ENCODE measurements at places on chromosomes 16 and 17.
A peak's percentile ranks its signal among the peaks of the same experiment; 100 is the strongest.

DNA sequence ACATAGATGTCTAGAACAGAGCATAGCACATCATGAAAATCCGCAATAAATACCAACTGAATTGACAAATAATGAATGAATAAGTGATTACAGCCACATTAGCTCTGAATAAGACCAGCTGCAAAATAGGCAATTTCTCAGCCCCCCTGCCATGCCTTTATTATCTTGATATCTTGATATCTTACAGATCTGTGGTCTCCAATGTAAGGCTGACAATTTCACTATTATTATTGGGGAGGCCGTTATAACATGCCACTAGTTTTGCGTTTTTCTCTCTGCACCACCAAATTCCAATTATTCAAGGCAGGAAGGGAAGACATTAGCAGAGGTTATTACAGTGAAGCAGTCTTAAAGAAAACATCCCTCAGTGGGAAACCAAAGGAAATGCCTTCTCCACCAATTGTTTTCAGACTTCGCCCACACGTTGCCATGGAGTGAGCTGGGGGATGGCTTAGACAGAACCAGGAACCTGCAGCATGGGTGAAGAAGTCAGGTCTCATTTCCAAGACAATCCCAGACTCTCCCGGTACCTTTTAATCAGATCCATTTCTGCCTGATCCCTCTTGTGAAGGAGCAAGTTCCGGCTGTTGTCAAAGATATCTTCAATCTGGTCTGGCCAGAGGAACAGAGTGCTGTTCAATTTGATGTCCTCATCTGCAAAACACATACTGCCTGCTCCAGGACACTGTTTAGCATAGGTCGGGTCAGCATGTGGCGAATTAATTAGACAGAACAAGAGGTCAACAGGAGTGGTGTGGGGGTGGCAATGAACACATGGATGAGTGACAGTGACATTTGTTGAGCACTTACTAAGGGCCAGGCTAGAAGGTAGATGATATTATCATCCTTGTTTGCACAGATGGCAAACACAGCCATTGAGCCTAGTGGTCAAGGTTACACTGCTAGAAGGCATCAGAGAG is 46.4 kb downstream of the DNAH3 start:
- no peak for DNase-seq

GRCh38 chr17:47605011-47605410 is 44.7 kb upstream of the KPNB1 start:
- DNase-seq = no peak

- DNase-seq = no peak
These were observed 399.7 kb downstream of the NPIPA8 start for GRCh38 chr16:17936766-17937402.

DNA sequence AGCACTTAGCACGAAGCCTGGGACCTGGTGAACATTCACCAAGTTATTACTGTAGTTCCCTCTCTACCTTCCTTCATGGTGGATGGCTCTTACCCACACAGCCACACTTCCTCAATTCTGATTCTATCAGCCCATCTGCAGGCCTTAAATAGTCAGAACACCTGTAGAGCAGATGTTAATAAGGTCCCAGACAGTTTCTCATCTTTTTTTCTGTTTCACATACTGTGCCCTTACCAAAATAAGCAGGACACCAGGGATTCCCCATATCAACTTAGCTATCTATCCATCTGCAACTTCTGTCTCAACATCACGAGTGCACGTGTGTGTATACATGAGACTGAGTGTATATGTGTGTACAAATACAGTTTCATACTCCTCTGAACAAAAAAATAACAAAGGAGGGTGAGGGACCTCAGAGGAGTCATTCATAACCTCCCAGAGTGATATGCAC is 2.8 kb downstream of the RECQL5 start:
- DNase-seq = no peak

GRCh38 chr16:87032554-87032953 is 284.6 kb downstream of the C16orf95 start:
- no peak for DNase-seq

- no peak for DNase-seq
These were observed 4.8 kb downstream of the RNF40 start for GRCh38 chr16:30766933-30767284.

DNA sequence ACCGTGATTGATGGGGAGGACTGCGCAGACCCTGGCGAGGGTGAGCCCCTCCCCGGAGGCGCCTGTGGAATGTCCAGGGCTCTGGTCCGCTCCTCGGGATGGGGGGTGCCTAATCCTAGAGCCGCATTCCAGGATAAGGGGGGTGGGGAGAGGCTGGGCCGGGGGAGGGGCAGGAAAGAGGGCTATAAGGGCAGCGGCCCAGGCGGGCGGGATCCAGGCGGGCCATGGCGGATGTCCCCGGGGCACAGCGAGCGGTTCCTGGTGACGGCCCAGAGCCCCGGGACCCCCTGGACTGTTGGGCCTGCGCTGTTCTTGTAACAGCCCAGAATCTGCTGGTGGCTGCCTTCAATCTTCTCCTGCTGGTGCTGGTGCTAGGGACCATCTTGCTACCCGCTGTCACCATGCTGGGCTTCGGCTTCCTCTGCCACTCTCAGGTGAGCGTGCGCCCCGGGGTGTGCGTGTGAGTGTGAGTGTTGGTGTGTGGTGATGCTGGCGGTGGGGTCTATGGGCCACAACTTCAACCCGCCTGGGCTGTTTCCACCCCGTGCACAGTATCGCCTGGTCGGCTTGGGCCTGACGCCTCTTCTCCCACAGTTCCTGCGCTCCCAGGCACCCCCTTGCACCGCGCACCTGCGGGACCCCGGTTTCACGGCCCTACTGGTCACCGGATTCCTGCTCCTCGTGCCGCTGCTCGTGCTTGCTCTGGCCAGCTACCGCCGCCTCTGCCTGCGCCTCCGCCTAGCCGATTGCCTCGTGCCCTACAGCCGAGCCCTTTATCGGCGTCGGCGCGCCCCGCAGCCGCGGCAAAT is at the start of gene TMEM88:
TSS of gene TMEM88 (plus strand) at position 216 of the 809 bp plus-strand sequence. CDS start at position 225, 9 bp downstream.
- DNase-seq = no peak

DNA sequence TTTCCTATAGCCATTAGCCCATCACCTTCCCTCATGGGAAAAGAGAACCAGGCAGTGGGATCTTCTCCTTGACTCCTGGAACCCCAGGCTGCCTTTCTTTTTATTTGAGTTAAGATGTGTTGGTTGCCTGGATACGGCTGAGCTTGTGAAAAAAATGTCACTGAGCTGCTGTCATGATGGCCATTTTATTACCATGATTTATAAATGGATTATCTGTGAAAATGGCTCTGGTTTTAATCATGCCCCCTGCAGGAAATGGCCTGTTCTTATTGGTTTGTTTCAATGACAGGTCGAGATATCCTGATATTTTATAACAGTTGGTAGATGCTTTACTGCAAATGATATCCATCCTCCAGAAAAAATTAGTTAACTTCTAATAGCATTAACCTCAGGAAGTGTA is 640.4 kb downstream of the CDH11 start:
- no peak for DNase-seq

DNA sequence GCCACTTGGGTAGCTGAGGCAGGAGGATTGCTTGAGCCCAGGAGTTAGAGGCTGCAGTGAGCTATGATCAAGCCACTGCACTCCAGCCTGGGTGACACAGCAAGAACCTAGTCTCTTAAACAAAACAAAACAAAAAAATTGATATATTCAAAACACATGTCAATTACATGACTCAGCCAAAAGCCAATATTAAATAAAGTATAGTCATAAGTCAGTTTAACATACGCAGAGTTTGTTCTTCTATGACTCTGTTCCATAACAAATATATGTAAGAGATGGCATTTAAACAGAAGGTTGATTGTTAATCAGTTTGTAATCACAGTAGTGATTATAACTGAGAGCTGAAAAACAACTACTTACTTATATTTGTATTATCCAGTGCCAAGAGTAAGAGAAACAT is 106.5 kb downstream of the CDH8 start:
- DNase-seq = no peak

DNA sequence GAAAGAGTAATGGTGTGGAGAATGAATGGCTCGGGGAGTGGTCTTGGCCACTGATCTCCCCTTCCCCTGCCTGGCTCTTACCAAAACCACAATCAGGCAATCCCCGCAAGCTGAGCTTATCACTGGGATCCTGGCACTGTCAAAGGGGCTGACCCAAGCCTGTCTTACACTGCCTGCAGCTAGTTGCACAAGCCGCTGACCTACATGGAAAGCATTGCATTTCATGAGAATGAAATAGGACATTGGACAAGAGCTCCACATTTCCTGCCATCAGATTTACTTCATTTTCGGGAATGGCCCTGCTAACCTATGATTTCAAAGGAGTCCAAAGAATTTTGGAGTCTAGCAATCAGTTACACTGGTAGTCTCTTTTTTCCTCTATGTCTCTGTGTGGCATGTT is 146.4 kb downstream of the PCTP start:
- no peak for DNase-seq

DNA sequence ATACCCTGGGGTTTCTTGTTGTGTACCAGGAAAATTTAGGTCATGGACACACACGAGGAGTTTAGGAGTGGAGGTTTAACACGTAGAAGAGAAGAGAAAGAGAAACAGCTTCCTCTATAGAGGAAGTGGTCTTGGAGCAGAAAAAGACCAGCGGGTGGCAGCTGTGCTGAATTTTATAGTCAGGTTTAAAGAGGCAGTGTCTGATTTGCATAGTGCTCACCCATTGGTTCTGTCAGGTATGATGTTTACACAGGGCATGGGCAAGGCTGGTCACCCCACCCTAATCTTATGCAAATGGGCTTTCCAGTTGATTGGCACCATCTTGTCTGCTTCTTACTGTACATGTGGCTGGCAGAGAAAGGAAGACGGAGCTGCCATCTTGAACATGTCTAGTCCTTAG is 309.0 kb downstream of the CDH13 start:
- DNase-seq = no peak

DNA sequence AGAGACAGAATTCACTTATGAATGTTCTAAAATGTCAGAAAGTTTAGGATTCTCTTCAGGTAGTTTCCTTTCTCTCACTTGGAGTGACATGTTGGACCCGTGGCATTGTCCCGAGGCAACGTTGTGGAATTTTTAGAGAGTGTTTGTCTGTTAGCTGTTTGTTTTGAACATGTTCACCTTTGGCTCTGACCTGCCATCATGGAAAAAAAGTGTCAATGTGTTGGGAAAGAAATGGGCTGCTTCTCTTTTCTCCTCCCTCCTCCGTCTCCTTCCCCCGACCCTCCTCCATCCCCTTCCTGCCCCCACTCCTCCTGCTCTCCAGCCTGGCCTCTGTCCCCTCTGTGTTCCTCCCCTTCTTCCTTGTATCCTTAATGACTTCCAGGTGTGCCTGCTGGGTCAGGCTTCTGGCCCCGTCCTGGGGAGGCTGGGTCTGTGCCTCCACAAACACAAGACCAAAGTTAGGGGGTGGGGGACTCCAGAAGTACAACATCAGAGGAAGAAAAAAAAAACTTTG is 463.1 kb downstream of the MAF start:
- DNase-seq = no peak

DNA sequence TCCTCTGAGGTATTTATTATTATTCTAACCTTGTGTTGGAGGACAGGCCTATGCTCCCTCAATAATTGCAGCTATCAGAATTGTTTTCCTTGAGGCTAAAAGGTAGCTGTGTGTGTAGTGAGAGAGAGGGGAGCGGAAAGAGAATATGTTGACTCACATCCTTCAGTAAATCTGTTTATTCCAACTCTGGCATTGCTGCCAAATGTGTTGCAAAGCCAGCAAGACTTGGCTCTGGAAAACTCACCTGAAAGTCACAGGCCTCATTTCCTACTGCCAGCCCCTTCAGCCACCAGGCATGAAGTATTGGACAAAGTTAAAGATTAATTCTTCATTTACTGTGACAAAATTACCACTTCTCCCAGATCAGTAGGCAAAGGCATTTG is 9.6 kb downstream of the CA10 start:
- peak; percentile 45 for DNase-seq

GRCh38 chr17:2655546-2655945 is 56.0 kb downstream of the CLUH start:
- DNase-seq = peak; percentile 15

DNA sequence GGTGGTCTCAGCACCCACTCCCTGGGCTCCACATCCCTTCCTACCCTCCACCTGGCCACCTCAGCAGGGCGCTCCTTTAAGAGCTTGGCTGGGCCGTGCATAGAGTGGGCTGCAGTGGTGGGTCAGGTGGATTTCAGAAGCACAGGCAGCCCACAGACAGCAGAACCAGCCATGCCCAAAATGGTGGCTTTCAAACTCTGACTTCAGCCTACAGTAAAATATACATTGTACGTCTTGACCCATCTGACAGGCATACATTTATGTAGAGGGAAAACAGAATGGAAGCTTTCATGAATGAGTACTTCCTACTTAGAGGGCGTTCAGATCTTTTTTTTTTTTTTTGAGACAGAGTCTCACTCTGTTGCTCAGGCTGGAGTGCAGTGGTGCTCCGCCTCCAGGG is 26.0 kb upstream of the LASP1NB start:
- DNase-seq = no peak

DNA sequence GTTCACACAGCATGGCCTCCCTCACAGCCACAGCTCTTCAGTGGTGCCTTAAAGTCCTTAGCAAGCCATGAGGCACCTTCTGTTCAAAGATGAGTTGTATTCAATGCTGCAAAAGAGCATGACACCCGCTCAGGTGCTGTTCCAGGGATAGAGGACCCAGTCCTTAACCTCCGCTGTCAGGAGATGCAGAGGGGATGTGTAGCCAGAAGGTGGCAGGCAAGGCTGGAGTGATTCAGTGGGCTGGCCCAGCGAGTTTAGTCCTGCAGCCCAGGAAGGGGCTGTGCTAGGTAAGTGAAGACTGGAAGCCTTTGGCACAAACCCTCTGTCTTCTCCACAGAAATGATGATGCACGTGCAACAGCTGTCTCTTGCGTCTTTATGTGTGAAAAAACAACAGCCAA is 25.0 kb upstream of the ADAM11 start:
- DNase-seq = peak; percentile 30

GRCh38 chr17:42814633-42815399 is 9.3 kb downstream of the BECN1 start:
- no peak for DNase-seq

DNA sequence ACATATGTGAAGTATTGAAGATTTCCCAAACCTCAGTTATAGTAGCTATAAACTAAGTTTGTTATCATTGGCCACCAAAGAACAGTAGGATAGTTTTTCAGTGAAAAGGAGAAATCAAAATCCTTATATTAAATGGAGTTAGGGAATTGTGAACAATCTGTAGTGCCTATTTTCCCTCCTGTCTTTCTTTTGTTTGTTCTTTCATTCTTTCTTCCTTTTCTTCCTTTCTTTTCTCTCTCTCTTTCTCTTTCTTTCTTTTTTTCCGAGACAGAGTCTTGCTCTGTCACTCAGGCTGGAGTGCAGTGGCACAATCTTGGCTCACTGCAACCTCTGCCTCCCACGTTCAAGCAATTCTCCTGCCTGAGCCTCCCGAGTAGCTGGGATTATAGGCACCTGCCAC is 48.8 kb downstream of the SSH2 start:
- no peak for DNase-seq
